ENCODE measurements at places on chromosomes 4 and X.

GRCh38 chr4:147578593-147578992 is 38.6 kb upstream of the TMEM184C start:
- ATAC-seq = no peak

GRCh38 chrX:139759637-139760036 is 51.7 kb upstream of the MCF2 start:
- ATAC-seq = no peak

- ATAC-seq = no peak
Measured at GRCh38 chrX:111047575-111047974, 48.4 kb upstream of the PAK3 start.

- no peak for ATAC-seq
Measured at GRCh38 chrX:29922607-29923006, 292.8 kb upstream of the MAGEB2 start.

- no peak for ATAC-seq
Measured at GRCh38 chrX:69152417-69152841, 12.8 kb downstream of the PJA1 start.

DNA sequence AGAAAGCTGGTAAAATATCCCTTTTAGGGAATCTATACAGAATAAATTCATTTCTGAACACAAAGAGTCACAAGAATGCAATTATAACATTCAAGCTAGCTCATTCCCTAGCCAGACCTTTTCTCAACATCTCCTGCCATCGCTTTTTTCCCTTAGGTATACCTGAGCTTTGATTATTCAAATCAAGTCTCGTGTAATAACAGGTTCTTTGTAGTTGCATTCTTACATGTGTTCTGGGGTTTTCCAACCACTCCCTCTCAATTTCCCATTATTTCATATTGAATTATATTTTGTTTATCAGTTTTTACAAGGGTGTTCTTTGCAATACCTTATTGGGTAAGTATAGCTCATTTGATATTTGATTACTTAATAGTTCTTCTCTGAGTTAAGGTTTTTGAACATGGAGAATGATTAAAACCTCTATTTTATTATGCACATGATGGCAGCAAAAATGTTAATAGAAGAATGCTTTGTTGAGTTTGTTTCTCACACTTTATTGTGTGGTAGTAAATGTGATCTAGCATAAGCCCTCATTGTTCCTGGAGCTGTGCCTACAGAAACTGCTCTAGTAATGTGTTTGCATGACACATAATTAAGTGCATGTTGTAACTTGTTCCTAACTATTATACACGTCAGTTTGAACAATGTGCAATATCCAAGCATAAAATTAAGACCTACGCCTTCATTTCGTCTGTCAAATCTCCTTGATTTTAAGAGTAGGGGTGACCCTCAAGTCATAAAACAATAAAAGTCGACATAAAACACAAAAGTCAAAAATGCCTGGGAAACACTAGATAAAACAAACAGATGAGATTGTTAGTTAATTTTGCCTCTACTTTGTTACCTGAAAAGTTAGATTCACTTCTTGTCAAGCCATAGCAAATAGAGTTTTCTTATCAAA is 124.0 kb upstream of the POF1B start:
- ATAC-seq = no peak

DNA sequence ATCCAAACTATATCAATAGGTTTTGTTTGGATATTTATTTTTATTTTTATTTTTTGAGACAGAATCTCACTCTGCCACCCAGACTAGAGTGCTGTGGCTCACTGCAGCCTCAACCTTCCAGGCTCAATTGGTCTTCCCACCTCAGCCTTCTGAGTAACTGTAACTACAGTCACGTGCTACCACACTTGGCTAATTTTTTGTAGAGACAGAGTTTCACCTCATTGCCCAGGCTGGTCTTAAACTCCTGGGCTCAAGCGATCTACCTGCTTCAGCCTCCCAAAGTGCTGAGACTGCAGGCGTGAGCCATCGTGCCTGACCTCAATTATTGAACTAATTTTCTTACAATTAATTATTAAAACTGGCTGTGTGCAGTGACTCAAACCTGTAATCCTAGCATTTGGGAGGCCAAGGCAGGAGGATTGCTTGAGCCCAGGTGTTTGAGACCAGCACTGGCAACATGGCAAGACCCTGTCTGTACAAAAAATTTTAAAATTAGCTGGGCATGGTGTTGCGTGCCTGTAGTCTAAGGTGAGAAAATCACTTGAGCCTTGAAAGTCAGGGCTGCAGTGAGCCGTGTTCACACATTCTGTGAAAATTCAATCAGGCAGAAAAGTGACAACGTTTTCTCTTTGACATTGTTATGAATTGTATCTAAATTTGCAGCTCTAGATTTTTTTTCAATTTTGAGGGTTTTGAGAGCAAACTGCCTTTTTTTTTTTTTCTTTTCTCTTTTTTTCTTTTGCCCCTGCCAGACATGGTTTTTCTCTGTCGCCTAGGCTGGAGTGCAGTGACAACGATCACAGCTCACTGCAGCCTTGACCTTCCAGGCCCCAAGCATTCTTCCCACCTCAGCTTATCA is 66.0 kb downstream of the UBE2K start:
- ATAC-seq = no peak

DNA sequence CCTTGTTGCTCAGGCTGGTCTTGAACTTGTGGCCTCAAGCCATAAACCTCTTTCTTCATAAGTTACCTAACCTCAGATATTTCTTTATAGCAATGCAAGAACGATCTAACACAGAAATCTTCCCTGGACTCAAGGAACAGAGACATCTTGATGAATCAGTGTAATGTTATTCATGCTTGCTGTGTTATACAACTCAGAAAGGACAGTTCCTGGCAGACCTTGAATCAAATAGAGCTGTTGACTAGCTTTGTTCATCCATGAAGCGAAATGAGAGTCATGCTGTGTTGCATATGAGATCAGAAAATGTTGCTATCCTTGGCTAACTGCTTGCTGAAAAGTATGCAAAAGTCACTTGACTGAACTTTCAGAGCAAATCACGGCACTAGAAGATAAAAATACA is 72.6 kb upstream of the ARHGAP24 start:
- no peak for ATAC-seq

DNA sequence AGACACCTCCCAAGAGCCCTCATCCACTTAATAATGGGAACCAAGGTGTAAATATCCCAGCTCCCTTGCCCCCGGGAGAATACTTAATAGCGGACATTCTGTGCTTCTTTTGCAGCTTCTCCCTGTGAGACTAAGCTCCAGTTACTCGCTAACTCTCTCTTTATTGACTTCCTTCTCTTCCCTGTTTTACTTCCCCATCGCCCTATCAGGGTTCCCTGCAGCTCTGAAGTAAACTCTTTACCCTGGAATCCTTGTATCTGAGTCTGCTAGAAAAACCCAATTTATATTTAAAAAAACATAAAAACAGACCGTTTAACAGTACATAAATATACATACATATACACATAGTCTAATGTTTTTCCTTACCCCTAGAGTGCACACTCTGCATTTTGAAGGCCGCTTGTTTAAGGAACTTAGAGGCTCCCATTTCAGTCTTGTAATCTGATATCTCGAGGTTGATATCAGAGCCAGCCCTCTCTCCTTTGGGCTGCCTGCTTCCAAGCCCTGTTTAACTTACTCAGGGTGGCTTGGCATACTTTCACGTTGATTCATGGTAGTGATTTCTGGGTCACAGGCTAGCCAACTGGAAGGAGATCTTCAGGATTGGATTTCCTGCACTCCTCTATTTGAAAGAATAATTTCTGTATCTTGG is 177.4 kb upstream of the SCML1 start:
- no peak for ATAC-seq

Data from activated T-helper 17 cell treated with anti-CD3 and anti-CD28 coated beads, Interleukin-2, amount 50 U/mL, for 72 hours (primary cell).